ENCODE measurements at places on chromosomes 4 and X.

GRCh38 chr4:25792200-25792791, 70.5 kb downstream of the SEL1L3 start:
- DNase-seq, result no peak

- DNase-seq, result no peak
These were observed 486.1 kb upstream of the TENM3 start for GRCh38 chr4:181757098-181757497.

DNA sequence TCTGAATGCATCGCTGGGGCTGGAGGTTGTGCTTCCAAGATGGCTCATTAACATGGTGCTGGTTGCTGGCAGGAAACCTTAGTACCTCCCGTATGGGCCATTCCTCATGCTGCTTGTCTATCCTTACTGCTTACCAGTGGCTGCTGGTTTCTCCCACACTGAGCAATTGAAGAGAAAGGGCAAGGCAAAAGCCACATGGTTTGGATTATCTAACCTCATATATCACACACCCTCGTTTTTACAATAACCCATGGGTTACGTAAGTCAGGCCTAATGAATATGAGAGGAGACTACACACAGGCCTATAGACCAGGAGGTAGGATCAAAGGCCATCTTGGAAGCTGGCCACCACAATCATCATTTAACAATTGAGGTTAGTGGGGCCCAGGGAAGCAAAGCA, 141.8 kb upstream of the EDNRA start:
- DNase-seq, result no peak

- no peak for DNase-seq
These were observed 328.7 kb upstream of the ZFP42 start for GRCh38 chr4:187666697-187667494.

DNA sequence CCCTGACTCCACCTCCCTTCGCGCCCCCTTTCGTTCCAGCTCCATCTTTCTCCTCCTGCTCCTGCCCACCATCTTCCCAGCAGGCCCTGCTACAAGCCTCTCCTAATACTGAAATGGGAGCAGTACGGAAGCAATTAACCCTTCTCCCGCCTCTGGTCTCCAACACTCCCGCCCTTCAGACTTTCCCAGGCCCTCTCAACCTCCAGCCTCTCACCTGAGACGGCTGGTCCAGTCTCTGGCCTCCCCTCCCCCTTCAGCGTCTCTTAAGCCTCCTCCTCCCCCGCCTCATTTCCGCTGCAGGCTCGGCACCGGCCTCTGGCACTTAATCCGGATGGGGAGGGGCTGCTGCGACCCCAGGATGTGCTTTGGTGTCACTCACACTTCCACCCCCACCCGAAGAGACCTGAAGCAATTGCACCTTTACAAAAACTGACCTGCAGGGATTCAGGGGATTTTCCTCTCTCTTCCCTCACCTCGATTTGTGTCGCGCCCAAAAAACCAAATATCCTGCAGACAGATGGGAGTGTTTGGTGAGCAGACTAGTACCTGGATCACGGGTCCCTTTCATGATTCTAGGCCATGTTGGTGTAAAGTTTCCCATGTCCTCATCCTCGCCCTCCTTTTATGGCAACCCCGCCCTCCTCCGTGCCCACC, 657 bp downstream of the TCEAL8 start:
- peak; percentile 30 for DNase-seq

DNA sequence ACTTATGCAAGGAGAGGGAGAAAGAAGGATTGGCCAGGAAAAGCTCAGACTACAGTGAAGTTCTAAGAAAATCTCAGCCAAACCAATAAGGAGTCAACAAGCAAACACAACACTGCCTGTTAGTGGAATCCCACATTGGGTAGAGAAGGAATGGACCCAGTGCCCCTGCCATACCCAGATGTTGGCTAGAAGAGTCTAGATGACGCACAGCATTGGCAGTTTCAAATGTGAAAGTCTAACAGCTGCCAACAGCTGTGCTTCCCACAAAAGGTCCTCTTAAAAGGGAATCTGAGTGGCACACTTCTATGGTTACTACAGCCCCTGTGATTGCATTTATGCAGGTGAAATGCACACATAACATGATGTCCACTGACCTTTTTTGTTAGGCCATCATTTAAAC, 37.2 kb upstream of the CPEB2 start:
- DNase-seq, result no peak

- DNase-seq, result no peak
These were observed 76.2 kb upstream of the PAGE3 start for GRCh38 chrX:55340896-55341433.

DNA sequence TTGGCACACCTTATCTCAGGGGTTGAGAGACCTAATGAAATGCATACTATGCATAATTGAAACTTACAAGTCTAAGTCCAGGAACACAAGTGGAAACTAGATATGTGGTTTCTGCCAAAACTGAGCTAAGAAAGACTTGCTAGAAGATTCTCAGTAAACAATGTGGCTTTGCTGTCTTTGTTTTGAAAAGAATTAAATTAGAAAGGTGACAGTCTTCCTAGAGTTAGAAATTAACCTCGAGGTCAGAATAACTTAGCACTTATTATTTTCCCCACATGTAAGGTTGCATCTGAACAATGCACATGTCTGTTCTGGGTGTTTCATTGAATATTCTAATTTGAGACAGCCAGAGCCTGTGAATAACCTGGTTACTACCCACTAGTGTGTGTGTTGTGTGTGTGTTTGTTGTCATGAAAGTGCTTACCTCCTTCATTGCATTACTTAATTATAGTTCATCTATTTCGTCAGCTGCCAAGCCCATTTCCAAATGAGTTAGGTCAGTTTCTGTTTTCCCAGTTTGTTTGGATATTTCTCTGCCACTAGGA, 1.5 kb downstream of the EREG start:
- no peak for DNase-seq

- DNase-seq, result no peak
These were observed 577.9 kb downstream of the PPARGC1A start for GRCh38 chr4:23311983-23312382.

- no peak for DNase-seq
These were observed 40.8 kb downstream of the CLCN4 start for GRCh38 chrX:10197279-10198210.

- no peak for DNase-seq
These were observed 15.3 kb upstream of the NSUN7 start for GRCh38 chr4:40734497-40734896.
